ENCODE measurements at places on chromosomes 1 and 21.

GRCh38 chr21:33383056-33383888 lies 19.9 kb upstream of the IFNGR2 start:
- peak; percentile 54 for DNase-seq

DNA sequence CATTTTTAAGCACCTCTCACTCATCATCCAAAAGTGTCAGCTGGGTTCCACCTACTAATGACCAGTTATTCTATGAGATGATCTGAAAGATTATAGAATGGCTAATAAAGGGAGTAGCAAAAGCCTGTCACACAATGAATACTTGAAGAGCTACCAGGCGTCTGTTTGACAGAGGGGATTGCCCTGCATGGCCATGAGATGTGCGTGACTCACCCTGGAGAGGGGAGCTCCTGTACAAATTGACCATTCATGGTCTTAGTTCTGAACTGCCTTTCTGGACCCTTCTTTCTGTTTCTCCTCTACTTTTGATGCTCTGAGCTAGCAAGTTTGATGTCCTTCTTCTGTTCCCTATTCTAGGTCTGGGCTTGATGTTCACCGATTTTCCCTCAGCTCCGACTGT lies 85.2 kb upstream of the ABCD3 start:
- no peak for DNase-seq

GRCh38 chr1:80163686-80164085 lies 1157.2 kb upstream of the ADGRL4 start:
- DNase-seq, result no peak

DNA sequence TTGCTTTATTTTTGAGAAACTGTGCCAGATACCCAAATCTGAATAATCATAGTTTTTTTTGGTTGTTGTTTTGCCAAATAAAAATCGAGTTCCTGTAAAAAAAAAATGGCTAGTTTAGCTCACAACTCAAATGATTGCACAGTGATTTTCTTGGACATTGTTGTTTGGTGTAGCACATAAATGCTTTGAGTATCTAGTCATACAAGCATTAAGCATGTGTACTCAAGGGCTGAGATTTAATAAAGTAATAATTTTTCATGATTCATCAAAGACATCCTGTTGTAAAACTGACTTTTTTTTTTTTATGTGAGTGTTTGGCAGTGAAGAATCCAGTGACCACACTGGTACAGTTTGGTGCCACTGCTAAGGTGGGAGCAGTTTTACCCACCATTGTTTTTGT lies 18.8 kb downstream of the ITSN1 start:
- no peak for DNase-seq

DNA sequence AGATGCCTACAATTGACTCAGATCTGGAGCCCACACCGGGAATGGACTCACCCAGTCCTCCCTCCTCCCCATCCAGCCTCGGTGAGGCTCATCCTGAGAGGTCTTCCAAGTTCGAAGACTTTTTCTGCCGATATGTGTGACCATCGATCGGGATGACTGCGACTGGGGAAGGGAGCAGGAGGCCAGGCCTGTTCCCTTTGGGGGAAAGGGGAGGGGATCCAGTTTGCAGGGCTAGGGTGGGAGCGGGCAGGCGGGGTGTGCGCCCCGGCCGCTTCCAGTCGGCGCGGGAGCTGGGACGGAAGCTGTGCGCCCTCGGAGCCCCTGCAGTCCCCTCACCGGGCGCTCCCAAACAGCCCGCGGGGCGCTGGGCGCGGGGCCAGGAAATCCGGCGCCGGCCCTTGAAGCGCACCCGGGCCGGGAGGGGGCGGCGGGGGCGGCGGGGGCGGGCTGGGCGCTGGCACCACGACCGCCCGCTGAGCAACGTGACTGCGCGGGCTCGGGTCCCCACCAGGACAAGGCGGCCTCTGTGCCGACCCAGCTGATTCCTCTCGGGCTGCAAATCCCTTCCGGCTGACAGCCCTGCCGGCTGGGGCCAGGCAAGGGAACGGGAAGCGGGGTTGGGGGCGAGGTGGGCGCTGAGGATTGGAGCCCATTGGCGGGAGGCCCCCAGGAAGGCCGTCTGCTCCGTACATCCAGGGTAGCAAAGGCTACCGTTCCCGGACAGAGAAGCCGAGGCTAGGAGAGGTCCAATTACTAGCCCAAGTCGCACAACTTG lies 103.9 kb downstream of the EBNA1BP2 start:
- DNase-seq, result no peak

GRCh38 chr1:243950166-243950565 lies 100.1 kb upstream of the AKT3 start:
- no peak for DNase-seq

All from activated T-cell treated with anti-CD3 and anti-CD28 coated beads for 4 hours (primary cell).